Anterior cingulate cortex (tissue), 58 donors: ENCODE measurements at places on chromosomes 6 and 20.

GRCh38 chr20:10555865-10556308 lies 117.9 kb downstream of the JAG1 start:
- no peak for DNase-seq

DNA sequence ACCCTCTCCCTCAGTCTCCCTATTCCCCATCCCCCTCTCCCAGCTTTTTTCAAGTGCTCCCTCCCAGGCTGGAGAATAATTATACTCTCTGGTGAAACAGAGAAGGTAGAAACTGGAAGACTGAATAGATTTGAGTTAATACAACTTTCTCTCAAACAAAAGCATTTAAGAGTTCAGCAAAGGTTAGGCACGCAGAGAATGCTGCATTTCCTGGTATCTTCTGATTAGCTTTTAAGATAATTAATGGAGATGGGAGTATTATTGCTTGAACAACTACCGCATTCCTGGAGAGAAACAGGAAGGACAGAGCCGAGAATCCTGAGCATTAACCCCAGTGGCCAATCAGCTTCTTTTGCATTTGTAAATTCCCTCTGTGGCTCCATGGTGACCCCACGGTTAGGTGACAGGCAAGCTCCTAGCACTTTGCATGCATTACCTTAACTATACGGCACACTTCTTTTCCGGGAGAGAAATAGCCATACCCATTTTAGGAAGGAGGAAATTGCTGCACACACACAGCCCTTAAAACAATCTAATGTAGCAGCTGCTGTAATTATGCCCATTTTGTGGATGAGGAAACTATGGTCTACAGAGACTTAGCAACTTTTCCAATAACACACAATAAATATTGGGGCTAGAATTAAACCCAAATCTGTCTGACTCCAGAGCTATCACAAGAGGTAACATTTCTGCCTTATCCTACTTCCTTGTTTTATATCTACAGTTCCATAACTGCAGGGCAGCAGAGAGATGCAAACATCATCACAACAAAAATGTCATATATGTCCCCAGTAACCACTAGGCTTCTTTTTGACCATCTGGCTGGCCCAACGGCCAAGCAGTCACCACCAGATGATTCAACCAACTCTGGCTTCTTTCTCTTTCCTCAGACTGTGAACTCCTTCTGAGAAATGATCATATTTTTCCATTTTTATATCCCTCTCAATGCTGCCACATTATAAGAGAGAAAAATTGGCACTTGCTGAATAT lies 169.9 kb downstream of the CD24 start:
- no peak for DNase-seq

DNA sequence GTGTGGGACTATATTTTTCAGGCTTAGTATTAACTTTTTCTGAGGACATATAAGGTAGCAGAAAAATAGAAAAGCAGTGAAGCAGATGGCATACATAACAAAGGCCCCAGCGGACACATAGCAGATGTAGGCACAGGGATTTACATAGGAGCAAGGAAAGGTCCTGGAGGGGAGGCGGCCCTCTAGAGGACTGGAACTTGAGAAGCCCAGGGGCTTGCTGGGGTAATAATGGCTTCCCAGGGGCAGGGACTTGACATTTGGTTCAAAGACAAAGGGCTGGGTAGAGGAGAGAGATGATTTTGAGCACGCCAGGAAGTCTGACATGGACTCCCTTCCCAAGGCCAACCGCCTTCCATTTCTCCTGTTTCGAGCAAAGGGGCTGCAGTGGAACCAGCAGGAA lies 31.7 kb upstream of the OSTM1 start:
- no peak for DNase-seq

- no peak for DNase-seq
Measured at GRCh38 chr6:107827541-107827940, 3.4 kb upstream of the SCML4 start.

GRCh38 chr20:20095114-20095872 lies 43.0 kb downstream of the CFAP61 start:
- no peak for DNase-seq
